Hematopoietic multipotent progenitor cell treated with erythropoietin and hydrocortisone succinate and interleukin-3 and kit ligand, for 6 days (in vitro differentiated cells): ENCODE measurements at places on chromosomes 13 and 19.

GRCh38 chr13:104385404-104385803 is 1319.2 kb upstream of the SLC10A2 start:
- DNase-seq = no peak

DNA sequence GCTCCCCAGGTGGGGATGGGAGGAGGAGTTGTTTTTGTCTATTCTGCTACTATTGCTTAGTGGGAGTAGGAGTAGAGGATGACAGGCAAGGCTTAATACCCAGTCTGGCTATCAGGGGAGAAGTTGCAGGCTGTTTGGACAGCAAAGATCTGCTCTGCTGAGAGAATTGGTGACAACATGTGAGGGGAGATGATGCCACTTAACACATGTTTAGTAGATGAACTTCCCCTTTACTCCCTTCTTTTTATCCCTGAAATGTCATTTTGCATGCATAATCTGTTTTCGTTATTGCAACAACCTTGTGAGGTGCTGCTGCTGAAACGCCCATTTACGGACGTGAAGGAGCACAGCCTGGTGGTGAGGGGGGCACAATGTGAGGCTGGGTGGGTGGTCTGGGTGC is 3.0 kb upstream of the CYP4F12 start:
- DNase-seq = no peak

DNA sequence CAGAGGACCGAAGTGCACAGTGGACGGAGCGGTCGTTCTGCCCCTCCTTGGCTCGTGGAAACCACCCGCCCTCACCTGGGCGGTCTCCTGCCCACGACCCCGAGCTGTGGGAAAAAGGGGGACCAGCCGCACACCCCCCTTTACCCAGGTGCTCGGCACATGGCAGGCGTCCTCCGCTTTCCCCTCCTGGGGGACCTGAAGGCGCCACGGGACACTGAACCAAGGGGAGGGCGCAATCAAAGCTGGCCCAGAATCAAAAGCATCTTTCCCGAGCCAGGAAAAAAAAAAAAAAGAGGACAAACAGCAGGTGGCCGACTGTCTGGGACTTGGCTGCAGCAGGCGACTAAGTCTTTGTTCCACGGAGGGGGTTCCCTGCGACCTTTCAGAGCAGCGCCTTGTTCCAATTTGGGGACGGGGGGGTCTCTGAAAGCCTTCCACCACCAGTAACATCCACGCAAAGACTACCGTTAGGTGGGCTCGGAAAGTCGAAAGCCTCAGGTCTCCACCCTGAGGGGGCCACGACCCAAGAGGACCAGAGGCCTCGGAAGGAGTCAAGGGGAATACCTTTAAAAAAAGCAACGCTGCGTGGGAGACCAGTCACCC is 1.1 kb downstream of the MBD3 start:
- no peak for DNase-seq

DNA sequence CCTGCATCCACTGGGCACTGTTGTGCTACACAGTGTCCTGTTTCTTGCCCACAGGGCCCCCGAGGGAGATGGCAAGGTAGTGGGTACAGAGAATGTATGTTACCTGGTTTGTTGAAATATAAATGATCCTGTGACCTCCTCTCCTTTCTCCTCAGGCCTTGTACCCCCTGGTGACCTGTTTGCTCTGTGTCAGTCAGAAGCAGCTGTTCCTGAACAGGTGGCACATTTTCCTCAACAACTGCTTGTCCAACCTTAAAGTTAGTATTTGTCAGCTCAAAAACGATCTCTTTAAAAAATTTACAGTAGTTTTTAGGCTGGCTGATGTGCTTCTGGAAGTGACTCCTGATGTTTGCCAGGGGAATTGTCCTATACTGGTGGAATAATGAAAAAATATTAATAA is 105.1 kb downstream of the FRY start:
- no peak for DNase-seq

DNA sequence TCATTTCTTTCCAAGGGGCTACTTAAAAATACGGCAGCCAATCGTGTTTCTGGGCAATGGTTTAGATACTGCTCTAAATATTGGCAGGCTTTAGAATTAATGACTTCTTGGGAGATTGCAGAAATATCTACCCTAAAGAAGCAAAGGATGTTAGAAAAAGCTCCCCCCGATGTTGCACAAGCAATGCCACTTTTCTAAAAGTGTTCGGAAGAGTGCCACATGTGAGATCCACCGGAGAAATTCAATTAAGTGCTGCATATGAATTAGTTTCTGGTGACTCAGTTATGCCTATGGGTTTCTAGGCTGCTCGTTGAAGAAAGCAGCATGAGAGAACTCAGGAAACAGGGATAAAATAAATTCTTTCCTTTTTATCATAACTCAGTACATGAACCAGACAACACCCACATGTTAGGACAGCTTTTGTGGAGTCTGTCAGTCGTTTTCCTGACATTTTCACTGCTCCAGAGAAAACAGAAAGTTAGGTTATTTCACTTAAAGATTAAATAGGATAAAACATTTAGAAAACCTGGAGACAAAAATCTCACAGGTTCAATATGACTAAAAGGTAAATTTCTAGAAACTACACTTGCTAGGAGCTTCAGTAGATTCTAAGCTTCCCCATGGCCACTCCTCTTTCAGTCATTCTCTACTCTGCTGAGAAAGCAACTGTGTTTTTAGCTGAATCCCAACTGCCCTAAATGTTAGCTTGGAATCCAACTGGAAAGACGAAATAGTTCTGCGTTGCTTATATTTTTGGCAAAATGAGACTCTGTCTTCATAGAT is 244.7 kb downstream of the DCLK1 start:
- no peak for DNase-seq
